DND-41 (cell line): ENCODE measurements at places on chromosomes 2 and 18.

DNA sequence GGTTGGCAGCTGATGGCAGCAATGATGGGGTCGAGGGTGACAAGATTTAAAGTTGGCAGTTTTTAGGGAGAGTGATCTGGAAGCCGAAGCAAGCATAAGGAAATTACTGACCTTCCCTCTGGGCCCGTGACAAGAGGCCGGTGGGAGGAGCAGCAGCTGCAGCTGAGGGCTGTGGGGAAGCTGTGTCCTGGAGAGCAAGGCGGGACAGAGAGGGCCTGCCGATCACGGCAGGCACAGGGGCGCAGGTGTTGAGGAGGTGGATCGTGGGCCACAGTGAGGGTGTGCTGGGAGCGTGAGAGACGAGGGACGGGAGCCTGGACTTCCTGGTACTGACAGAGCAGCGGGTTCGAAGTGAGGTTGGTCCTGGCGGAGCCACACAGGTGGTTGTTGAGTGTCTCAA is 31.0 kb downstream of the TRAF3IP1 start:
- no peak for DNase-seq

GRCh38 chr18:49169037-49169521 is 218.3 kb upstream of the SMAD7 start:
- DNase-seq = no peak

DNA sequence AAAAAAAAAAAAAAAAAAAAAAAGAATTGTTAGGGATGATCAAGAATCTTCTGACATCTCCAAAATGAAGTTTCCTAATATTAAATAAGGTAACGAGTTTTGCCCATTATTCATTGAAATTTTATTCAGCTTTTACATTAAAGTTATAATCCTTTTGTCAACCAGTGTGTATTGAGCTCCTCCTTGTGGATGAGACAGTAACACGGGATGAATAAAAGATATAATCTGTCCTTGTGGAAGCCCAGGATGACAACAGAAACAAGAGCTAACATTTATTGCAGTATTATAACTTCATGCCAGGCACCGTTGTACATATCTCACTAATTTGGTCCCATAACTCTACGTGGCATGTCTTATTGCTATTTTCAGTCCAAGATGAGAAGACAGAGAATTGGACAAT is 33.4 kb upstream of the SERPINB7 start:
- DNase-seq = no peak

GRCh38 chr18:46722051-46722450 is 34.8 kb downstream of the ST8SIA5 start:
- DNase-seq = no peak

- DNase-seq = no peak
These were observed 88.7 kb upstream of the STPG4 start for GRCh38 chr2:47243596-47244323.
